ENCODE measurements at places on chromosomes 16 and 17. TPM values are rescaled to one million over a fixed set of nuclear protein-coding genes. Genes with fewer than 3 reads are reported as not detected.
A peak's percentile ranks its signal among the peaks of the same experiment; 100 is the strongest.

Gene MAP3K14
- 21.7 TPM for polyA plus RNA-seq

DNA sequence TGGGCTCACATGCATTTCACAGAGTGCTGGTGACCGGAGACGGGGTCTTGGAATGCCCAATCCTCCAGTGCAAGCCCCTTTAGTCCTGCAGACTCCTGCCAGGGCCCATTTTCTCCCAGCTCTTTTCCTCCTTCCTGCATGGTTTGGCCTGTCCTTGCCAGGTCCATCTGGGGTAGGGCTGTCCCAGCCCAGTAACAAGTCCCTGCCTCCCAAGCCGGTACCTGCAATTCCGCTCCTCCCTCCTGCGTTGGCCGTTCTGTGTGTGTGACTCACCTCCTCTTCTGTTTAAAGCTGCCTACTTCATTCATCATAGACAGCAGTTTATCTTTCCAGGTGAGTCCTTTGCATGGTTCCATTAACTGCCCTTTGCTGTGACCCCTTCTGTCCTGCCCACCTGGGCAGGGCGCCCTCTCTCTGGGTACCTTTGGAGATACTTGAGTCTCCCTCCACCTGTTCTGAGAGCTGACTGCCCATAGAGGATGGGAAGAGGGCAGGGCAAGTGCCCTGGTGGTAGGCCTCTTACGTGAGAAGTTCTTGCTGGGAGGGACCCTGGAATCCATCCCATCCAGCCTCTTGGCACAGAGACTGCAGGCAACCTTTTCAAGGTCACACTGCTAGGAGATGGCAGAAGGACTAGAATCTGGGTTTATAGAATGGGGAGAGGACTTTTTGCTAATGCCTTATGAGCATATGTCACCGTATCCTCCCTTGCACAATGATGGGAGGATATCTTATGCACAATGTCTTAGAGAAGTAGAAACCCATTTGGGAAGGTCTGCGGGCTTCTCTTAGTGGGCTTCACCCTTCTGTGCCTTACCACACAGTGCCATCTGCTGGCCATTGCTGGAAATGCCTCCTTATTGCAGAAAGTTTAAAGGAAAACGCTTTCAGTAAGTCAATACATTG lies 29.7 kb upstream of the LGALS9 start:
- DNase-seq, result peak; percentile 62

GRCh38 chr16:85891776-85892166 lies 7.2 kb upstream of the IRF8 start:
- no peak for DNase-seq

GRCh38 chr17:48127371-48128051 lies 19.9 kb downstream of the SNX11 start:
- DNase-seq, result no peak

GRCh38 chr16:22888791-22889190 lies 74.8 kb downstream of the HS3ST2 start:
- DNase-seq, result no peak

GRCh38 chr16:80062361-80063030 lies 462.0 kb upstream of the MAF start:
- no peak for DNase-seq

DNA sequence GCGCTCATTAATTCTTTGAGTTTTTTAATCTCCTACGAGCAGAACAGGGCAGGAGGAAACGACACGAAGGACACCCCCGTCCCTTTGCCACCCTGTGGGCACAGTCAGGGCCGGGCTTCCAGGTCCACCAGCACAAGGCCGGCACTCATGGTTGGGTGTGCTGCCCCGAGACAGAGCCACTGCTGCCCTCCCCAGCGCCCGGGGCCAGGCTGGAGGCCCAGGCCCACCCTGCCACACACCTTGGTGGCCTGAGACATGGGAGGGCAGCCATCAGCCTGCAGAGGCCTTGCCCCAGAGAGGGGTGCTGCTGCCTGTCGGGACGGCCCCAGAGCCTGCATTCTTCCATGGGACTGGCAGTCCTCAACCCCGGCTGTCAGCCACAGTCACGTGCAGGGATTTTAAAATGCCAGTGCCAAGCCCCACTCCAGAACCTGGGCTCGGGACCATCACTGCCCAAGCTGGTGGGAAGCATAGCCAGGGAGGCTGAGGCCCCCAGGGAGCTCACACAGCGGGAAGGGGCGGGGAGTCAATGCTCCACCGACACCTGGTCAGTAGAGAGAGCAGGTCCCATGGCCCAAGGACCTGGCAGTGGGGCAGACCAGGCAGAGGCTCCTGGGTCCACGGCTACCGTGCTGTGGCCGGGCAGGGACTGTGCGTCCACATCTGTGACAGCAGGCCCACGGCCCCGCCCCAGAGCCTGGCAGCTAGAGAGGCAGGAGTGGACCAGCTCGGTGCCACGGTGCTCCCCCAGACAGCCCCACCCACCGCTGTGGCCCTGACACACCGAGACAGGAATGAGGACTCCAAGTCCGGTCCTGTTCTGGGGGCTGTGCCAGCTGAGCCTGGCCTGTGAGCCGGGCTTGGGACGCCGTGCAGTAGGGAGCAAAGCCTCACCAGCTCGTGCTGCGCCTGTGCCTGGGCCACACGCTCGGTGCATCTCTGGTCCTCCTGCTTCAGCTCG lies 27.5 kb downstream of the CEP131 start:
- DNase-seq, result no peak

DNA sequence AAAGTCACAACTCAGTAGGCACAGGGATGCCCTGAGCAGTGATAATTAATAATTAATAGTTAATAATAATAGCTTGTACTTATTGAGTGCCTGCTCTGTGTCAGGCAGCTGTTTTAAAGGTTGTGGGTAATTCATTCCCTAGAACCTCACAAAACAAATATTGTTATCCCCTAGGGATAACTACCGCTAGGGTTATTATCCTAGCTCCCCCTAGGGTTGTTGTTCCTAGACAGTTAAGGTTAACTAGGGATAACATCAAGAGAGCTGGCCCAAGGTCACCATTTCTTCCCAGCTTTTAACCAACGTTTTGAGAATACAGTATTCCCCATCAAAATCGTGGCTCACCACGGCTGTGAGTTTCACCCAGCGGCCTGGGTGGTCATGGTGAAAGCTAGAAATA lies 180.1 kb downstream of the PRKCB start:
- DNase-seq, result no peak

- DNase-seq, result no peak
These were observed 1.4 kb downstream of the APRT start for GRCh38 chr16:88810166-88810911.

DNA sequence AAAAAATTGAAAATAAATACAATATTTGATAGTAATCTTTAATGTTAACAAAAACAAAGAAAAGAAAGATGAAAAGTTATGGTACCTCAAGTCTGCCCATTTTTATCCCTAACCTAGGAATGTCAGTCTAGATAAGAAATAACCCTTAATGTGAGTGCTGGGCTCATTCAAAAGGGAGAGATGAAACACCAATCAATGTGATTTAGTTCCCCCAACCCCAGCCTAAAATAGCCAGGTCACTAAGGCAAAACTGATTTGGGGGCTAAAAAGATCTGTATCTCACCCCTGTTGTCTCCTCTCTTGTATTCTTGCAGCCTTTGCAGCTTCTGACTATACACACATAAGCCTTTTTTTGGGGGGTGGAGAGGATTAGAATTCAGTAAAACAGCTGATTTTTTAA lies 3.2 kb upstream of the IGF2BP1 start:
- no peak for DNase-seq
